ENCODE measurements at places on chromosomes 3 and 15. TPM values are rescaled to one million over a fixed set of nuclear protein-coding genes. Genes with fewer than 3 reads are reported as not detected.

GRCh38 chr3:54784021-54784420 lies 143.8 kb downstream of the LRTM1 start:
- no peak for DNase-seq

DNA sequence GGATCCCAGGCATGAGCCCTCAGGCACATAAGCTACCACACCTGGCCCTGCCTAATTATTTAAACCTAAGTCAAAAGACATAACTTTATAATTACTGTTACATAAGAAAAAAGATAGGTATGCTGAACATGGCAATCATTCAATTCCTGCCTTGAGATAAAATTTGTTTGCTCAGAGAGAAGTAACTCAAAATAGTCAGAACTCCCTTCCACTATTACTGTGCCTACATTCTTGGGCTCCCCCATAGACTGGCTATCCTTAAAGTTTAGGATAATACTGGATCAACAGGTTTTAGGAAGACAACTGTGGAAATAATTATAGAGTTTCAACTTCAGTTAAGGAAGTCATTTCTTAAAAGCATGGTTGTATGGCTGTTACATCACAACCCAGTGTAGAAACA lies 9.9 kb downstream of the WDR53 start:
- no peak for DNase-seq

DNA sequence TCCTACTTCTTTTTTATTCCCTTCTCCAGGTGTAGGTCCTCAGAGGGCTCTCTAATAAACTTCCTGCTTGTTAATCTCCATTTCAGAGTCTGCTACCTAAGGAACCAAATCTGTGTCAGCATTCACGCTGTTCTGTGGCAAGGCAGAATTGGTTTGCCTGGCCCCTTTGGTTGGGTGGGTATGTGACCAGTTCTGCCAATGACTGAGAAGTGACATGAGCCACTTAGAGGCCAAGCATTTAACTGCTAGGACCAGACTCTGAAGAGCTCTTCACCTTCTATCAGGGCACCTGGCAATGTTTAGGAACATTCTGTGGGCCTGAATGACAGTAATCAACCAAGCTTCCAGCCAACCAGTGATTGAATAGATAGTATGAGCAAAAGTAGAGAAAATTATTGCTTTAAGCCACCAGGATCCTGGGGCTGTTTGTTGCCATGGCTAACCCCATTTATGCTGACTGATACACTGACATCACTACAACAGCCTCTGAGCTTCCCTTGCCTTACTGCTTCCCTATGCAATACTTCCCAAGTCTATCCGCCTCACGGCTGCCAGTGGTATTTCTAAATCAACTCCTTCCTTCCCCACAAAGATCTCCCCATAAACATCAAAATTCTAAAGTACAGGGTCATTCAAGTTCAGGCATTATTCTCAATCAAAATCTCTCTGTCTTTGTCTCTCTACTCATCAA lies 7.6 kb downstream of the FRMD4B start:
- no peak for DNase-seq

The KCNMB3 gene
- total RNA-seq = 1.2 TPM

All from vagina (tissue), 2 donors.